ENCODE measurements at places on chromosomes 5 and 9. TPM values are rescaled to one million over a fixed set of nuclear protein-coding genes. Genes with fewer than 3 reads are reported as not detected.

Gene RBM27
- total RNA-seq: 18.8 TPM

Gene FABP6
- not detected for total RNA-seq

Gene REEP5
- 93.8 TPM for total RNA-seq

Gene TMEM232
- total RNA-seq: 5.9 TPM

GRCh38 chr5:175001876-175002645 is 277.7 kb downstream of the MSX2 start:
- H3K36me3 ChIP-seq: no peaks in the 10 kb centered on the region
- no peaks in the 10 kb centered on the region for H3K27me3 ChIP-seq
- no peak overlapping the region for H3K4me3 ChIP-seq
- no peak overlapping the region for H3K27ac ChIP-seq
- no peaks in the 10 kb centered on the region for H3K4me1 ChIP-seq

DNA sequence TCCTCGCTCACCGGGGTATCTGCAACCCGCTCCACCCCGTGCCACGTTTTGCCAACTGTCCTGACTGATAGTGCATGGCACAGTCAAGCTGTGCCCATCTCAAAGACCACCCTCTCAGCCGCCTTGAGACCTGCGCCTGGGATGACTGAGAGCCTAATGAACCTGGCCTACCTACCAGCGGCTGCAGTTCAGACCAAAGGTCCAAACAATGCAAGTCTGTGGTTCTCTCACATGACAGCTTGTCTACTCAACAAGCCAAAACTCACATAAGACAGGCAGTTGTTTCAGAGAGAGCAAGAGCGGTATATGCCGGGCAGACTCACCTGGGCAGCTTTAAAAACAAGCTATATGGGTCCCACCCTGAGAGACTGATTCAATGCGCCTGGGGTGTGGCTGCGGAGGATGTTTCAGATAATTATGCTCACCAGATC is 70.5 kb downstream of the EPB41L4B start:
- DNase-seq: no peak
- H3K4me1 ChIP-seq: no peaks in the 10 kb centered on the region
- H3K27ac ChIP-seq: no peak overlapping the region
- H3K36me3 ChIP-seq: peaks cover 10% of the 10 kb centered on the region
- H3K4me3 ChIP-seq: no peak overlapping the region

DNA sequence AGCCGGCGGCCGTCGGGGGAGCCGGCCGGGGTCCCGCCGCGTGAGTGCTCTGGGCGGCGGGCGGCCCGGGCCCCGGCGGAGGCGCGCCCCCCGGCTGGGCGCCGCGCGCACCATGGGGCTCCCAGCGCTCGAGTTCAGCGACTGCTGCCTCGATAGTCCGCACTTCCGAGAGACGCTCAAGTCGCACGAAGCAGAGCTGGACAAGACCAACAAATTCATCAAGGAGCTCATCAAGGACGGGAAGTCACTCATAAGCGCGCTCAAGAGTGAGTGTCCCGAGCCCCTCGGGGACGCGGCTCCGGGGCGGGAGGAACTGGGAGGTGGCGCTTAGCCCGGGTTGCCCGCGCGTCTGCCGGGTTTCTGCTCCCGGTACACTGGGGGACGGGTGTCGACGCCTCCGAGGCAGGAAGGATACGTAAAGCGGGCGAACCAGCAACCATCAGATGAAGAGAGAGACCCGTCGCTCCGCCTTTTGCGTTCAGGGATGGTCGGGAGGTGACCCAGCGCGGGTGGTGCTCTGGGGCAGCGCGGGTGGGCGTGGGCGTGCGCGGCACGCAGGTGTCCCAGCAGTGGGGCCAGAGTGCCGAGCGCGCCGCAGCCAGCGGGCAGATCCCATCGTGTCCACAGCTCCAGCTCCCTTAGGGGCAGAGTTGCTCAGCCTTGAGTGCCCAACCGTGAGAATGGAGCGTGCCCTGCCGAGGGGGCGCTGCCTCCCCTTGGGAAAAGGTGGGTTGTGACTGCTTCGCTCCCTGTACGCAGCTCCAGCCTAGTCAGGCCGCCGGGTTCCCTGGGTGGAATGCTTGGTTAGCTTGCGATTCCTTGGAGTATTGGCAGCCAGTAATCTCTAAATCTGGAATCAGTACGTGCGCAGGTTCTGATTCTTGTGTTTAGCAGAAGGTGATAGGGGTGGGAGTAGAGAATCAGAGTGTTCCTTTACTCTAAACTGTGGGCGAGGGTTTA is 753 bp downstream of the ARHGAP26 start:
- peaks cover 39% of the 10 kb centered on the region for H3K4me1 ChIP-seq
- no peaks in the 10 kb centered on the region for H3K36me3 ChIP-seq
- peak overlapping the region; percentile 86 for H3K27ac ChIP-seq

DNA sequence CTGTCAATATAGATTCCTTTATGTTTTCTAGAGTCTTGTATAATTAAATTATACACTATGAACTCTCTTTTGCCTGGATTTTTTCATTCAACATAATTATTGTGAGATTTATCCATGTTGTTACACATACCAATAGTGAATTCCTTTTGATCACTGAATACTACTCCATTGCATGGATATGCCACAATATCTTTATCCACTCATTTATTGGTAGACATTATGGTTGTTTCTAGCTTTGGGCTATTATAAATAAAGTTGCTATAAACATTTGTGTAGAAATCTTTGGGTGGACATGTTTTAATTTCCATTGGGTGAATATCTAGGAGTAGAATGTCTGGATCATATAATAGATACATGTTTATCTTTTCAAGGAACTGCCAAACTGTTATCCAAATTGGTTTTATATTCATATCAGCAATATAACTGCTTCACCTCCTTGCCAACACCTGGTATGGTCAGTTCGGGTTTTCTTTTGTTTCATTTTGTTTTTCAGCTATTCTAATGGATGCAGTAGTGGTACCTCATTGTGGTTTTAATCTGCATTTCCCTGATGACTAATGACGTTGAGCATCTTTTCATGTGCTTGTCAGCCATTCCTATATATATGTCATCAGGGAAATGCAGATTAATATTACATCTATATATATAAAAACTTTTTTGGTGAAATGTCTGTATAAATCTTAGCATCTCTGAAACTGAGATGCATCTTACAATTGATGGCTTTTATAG is 32.1 kb upstream of the TCF7 start:
- no peaks in the 10 kb centered on the region for H3K27me3 ChIP-seq
- H3K36me3 ChIP-seq: no peaks in the 10 kb centered on the region
- H3K4me1 ChIP-seq: no peaks in the 10 kb centered on the region
- no peak overlapping the region for H3K27ac ChIP-seq

DNA sequence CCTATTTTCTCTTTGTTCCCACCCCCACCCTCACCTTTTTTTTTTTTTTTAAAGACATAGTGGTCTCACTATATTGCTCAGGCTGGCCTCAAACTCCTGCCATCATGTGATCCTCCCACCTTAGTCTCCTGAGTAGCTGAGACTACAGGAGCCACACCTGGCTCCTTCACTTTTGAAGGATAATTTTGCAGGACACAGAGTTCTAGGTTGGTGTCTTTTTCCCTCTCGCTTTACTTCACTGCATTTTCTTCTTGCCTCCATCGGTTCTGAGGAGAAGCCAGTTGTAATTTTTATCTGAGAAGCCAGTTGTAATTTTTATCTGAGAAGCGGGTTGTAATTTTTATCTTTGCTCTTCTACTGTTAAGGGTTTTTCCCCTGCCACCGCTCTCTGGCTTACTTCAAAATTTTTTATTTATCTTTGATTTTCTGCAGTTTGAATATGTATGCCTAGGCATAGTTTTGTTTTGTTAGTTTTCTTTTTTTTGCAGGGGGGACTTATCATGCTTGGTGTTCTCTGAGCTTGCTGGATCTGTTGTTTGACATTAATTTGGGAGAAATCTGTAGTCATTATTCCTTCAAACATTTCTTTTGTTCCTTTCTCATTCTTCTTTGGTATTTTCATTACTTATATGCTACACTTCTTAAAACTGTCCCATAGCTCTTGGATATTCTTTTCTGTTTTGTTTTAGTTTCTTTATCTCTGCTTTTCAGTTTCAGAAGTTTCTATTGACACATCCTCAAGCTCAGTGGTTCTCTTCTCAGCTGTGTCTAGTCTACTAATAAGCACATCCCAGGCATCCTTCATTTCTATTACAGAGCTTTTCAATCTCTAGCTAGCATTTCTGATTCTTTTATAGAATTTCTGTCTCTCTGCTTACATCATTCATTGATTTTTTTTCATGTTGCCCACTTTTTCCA is 148.2 kb upstream of the CHD1 start:
- H3K4me1 ChIP-seq: no peaks in the 10 kb centered on the region
- no peak overlapping the region for H3K27ac ChIP-seq
- no peak overlapping the region for H3K4me3 ChIP-seq
- no peak for DNase-seq

- no peaks in the 10 kb centered on the region for H3K36me3 ChIP-seq
- no peaks in the 10 kb centered on the region for H3K4me1 ChIP-seq
- no peak overlapping the region for H3K27ac ChIP-seq
- no peak for DNase-seq
Measured at GRCh38 chr9:124132671-124133147, 121.1 kb downstream of the LHX2 start.

GRCh38 chr5:154493274-154493673 is 15.2 kb upstream of the HAND1 start:
- H3K27ac ChIP-seq: no peak overlapping the region
- no peaks in the 10 kb centered on the region for H3K27me3 ChIP-seq
- H3K4me3 ChIP-seq: no peak overlapping the region
- H3K4me1 ChIP-seq: no peaks in the 10 kb centered on the region
- H3K36me3 ChIP-seq: no peaks in the 10 kb centered on the region
- no peak for DNase-seq

All from tibial nerve (tissue), 4 donors.